Putamen (tissue), 1 donor: ENCODE measurements at places on chromosomes 3 and 15.

DNA sequence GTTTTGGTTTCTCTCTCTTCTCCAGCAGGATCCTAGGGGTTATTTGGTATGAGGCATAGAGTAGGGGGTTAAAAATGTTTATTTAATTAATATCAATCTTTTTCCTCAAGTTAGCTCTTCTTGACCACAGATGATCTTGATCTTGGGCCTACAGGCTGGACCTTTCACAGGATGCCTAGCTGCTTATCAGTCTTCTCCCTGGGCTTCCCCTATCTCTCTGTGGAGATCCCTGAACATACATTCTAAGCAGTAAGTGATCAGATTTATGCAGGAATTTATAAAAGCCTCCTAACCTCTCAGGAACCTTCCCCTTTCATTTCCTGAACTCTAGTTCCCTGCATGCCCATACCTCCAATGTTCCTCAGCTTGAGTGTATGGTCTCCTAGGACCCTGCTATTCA, 428.3 kb downstream of the TBC1D5 start:
- DNase-seq, result no peak

- no peak for DNase-seq
These were observed 9.0 kb downstream of the PIK3R4 start for GRCh38 chr3:130737622-130738021.

GRCh38 chr3:82130046-82130445, 368.6 kb upstream of the GBE1 start:
- DNase-seq, result no peak

GRCh38 chr3:158109295-158109803, 540 bp upstream of the RSRC1 start:
- DNase-seq, result no peak

- no peak for DNase-seq
These were observed 141.9 kb downstream of the LPP start for GRCh38 chr3:188295876-188296275.

GRCh38 chr3:29347412-29347811, 66.5 kb downstream of the RBMS3 start:
- no peak for DNase-seq

- peak; percentile 75 for DNase-seq
These were observed 33.0 kb upstream of the ADCY5 start for GRCh38 chr3:123481722-123482457.

GRCh38 chr3:10449436-10449835, 56.0 kb downstream of the ATP2B2 start:
- DNase-seq, result no peak

DNA sequence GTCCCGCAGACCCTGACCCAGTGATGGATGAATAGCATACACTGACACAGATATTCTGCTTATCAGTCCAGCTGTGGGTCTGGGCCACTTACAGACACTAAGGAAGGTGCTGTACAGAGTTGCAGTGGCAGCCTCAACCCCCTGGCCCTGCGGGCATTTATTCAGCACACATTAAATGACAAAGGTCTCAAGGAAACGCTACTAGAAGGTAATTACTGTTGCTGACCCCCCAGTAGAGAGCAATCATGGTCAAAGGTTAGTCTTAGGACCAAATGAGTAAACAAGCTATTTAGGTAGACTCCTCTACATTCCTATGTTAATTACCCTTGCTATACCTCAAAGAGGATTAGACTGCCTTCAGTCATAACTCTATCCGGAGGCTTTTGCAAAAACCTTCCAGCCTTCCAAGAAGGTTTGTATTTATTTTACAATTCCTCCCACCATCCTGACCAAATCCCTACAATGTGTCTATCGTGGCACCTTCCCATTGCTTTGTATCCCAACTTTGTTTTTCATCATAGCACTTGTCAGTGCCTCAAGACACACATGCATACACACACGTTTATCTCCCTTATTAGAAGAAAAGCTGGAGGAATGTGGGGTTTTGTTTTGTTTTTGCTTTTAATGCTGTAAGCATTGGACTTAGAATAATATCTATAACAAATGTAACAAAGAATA, 227.9 kb downstream of the PYDC2 start:
- DNase-seq, result no peak

GRCh38 chr15:100941536-100941935, 22.4 kb downstream of the LRRK1 start:
- DNase-seq, result no peak

- DNase-seq, result no peak
These were observed 6.3 kb downstream of the ADAMTS17 start for GRCh38 chr15:100335335-100335999.

DNA sequence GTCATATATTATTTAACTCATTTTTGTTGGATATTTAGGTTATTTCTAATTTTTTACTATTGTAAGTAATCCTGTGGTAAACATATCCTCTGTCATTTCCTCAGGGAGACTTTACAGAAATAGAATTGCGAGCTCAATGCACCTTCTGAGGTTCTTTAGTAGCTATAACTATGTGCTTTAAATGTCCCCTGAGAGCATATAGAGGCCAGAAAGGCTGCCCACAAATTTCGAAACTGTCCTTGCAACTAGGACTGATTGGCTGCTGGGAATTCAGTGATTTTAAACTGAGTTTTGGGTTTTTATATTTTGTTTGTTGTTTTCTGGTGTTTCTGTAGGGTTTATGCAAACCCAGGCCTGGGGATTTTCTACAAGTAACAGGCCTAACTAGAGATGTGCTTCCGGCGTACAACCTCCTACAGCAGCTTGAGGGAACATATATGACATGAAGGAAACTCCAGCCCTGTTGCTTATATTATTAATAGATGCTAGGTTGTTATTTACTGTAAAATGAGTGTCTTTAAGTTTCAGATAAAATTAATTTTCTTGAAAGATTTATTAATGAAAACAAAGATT, 29.1 kb upstream of the P4HTM start:
- DNase-seq, result no peak

DNA sequence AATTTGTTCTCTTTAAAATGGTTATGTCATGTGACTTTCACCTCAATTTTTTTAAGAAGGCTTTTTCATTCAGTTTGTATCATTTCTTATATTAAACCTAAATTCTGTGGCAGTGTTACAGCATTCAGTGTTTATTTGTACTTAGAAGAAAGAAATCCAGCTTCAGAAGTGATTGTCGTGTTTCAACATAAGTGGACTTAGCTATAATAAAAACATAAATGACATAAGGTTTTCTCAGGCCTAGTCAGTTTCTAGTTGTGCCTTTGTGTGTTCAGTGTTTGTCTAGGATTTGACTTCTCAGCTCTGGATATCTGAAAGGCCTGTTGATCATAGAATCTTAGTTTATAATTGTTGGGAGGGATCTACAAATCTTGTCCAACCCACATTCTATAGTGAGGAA, 80.5 kb downstream of the STT3B start:
- no peak for DNase-seq

GRCh38 chr3:4949659-4950058, 29.6 kb upstream of the BHLHE40 start:
- no peak for DNase-seq

GRCh38 chr15:31367730-31368344, 41.2 kb downstream of the KLF13 start:
- DNase-seq, result no peak
